ENCODE measurements at places on chromosomes 4 and X.

- no peak for DNase-seq
These were observed 53.6 kb upstream of the HPSE start for GRCh38 chr4:83388313-83388676.

DNA sequence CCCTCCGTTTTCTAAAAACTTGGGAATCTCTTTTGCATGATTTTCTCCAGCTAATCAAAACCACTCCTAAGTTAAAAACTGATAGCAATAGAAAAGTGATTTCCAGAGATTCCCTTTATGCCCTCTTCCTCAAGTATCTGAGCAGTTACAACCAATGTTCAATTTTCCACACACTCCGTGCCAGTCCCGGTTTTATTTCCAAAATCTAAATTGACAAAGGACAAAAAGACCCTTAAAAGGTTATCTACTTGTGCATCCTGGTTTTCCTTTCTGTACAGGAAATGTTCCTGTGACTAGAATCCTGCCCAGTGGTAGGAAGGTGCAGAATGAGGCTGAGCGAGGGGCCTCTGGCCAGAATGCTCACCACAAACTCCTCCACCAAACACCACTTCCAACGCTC, 1.3 kb downstream of the SFRP2 start:
- no peak for DNase-seq

DNA sequence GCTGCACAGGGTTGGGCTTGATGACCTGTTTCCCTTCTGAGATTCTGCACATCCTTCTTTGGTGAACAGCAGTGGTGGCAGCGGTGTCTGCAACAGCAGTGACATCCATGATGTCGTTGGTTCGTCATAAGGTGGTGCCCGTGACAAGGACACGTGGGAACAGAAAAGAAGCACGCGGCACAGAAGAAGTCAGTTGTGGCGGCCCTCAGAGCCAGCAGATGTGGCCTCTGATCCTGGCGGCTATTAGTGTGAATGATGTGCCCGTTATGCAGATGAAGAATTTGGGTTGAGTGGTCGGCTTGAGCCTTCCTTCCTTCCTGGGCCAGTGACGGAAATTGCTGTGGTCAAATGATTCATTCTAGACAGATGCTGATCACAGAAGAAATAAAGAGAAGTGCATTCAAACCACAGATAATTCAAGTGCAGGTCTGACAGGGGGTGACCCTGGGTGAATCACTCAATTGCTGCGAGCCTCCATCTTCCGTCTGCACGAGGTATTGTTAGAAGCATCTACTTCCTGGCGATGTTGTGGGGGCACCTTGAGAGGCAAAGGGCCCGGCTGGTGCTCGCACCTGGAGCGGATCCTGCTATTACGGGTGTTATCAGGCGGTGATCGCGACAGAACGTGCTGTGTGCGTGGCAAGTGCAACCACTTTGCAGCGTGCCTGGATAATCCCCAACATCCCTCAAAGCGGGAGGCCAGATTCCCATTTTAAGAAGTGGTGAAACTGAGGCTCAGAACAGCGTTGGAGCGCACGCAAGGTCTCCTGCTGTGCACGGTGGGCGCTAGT, 215.2 kb upstream of the PSAPL1 start:
- no peak for DNase-seq

DNA sequence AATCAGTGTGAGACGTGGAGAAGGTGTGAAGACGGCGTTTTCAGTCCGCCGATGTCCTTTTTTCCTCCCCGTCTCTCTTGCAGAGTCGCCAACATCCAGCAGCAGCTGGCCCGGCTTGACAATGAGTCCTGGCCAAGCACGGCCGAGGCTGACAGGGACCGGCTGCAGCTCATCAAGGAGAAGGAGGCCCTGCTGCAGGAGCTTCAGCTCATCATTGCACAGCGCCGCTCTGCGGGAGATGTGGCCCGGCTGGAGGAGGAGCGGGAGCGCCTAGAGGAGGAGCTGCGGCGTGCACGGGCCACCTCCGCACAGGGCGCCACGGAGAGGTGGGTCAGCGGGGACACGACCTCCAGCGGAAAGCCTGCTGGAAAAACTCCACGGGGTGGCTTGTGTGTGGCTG, 47.1 kb upstream of the CLCN4 start:
- DNase-seq: peak; percentile 53

GRCh38 chr4:107757283-107757682, 37.2 kb upstream of the PAPSS1 start:
- no peak for DNase-seq

DNA sequence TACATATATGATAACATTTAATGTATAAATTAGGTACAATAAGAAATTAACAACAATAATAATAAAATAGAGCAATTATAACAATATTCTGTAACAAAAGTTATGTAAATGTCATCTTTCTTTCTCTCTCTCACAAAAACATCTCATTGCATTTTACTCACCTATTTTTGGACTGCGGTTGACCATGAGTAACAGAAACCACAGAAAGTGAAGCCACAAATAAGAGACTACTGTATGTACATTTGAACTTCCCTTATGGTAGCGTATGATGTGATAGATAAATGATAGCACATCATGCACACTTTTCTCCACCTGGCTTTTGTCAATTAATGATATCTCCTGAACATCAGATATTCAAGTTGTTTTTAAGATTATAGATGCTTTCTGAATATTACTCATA, 80.5 kb downstream of the HNRNPD start:
- no peak for DNase-seq

GRCh38 chrX:154368630-154369448, 5.6 kb downstream of the FLNA start:
- peak; percentile 84 for DNase-seq

- DNase-seq: peak; percentile 46
These were observed 353.4 kb downstream of the SPRY1 start for GRCh38 chr4:123750044-123750443.

DNA sequence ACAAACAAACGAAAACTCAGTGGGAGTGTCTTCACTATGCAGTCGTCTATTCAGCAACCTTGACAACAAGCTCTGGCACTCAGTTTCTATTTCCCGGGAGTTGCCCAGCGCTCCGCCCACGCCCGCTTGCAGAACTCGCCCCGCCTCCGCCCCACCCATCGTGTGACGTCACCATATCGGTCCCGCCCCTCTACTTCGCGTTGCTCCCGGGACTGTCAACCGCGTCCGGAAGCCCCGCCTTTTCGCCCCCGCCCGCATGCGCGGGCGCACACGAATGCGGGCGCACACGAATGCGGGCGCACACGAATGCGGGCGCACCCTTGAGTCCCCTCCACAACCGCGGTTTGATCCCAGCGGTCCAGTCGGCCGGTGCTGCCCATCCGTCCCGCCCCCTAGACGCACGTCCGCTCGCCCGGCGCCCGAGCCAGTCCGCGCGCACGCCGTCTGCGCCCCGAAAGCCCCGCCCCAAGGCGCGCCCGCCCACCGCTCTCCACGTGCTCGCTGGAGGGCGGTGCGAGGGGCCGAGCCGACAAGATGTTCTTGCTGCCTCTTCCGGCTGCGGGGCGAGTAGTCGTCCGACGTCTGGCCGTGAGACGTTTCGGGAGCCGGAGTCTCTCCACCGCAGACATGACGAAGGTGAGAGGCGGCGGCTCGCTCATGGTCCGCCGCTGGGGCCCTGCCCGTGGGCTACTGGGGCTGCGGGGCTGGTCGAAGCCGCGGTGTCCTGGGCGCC, at the start of gene LAP3:
Gene LAP3, plus strand, starts transcription at position 267 of the 733 bp plus-strand sequence. Its CDS starts 268 bp downstream, at position 535.
- DNase-seq: peak; percentile 99
